ENCODE measurements at places on chromosomes 7 and 10. TPM values are rescaled to one million over a fixed set of nuclear protein-coding genes. Genes with fewer than 3 reads are reported as not detected.
A peak's percentile ranks its signal among the peaks of the same experiment; 100 is the strongest.

The NRAP gene
- total RNA-seq: 14.6 TPM

The ADGRA1 gene
- total RNA-seq: 0.80 TPM

The CRYGN gene
- total RNA-seq: 0.09 TPM

DNA sequence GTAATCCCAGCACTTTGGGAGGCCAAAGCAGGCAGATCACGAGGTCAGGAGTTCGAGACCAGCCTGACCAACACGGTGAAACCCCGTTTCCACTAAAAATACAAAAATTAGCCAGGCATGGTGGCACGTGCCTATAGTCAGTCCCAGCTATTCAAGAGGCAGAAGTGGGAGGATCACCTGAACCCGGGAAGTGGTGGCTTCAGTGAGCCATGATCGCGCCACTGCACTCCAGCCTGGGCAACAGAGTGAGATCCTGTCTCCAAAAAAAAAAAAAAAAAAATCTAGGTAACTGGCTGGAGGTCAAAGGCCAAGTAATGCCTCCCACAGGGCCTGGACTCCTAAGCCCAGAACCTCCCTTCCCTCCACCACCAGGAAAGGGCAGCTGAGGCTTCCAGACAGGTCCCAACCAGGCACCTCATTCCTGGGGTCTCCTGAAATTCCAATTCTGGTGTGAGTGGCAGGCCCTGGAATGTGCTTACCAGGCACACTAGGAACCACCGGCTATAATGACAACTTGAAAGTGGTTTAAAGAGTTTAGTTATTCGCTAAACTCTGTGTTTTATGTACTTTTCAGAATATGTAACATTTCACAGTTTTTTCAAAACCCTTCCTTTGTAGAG lies 86.9 kb upstream of the TNRC18 start:
- no peak for DNase-seq

- DNase-seq: peak; percentile 78
Measured at GRCh38 chr10:65931291-65932070, 994.4 kb upstream of the LRRTM3 start.

DNA sequence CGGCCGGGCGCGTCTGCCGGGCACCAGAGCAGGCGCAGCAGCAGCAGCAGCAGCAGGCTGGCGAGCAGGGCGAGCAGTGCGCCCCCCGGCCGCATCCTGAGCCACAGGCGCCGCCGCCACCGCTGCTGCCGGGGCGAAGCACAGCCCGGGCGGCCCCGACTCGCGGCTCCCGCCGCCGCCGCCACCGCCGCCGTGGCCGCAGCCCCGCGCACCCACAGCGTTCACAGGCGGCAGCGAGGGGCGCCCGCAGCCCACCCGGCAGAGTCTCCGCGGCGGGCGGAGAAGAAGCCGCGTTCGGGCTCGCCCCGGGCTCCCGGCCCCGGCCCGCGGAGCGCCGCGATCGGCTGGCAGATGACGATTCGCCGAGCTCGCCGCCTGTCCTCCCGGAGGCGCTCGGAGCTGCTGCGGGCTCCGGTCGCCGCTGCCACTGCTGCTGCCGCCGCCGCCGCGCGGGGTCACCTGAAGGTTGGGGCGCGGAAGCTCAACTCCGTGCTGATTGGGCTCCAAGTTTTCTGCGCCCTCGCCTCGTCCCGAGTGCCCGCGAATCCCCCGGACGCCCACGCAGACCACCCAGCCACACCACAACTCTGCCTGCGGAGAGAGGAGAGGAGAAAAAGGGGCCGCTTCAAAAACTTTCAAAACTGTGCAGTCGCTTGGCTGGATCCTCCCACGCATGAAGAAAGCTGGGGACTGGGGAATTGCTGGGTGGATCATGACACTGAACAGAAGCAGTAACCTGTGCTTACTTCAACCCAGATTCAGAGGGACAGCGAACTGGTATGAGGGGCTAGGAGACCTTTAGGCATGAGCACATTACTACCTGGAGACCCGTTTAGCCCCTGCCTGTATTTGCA lies at the start of gene ST8SIA6:
Gene ST8SIA6 (minus strand): TSS at position 435 of the 854 bp plus-strand sequence. CDS start 340 bp downstream, at position 95.
- peak; percentile 75 for DNase-seq

DNA sequence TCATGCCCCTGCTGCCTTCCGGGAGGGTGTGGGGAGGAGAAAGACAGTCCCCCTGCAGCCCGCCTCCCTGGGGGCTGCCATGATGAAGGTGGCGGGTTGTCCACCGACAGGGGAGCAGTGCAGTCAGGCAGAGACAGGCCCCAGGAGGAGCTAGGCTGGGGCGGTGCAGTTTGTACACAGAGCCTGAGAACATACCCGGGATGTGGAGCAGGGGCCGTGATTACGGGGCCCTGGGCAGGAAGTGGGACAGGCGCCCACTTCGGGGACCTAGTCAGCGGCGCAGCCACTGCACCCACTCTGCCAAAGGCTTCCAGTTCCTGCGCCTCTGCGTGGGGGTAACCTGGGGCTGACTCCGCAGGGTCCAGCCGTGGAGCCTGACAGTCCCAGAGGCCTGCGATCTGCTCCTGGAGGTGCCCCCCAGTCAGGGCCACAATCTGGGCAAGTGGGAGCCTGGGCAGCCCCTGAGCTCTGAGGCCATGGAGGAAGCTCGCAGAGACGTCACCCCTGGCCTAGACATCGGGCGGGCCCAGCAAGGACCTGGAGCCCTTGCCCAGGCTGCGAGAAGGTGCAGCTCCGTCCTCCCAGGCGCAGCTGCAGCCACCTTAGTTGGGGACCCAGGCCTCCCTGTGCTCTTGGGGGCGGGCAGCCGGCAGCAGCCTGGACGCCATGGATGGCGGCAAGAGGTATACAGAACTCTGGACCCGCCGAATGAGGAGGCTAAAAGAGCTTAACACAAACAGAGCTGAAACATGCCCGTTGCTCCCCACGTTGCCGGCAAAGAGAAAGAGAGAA lies 1356.8 kb downstream of the XPNPEP1 start:
- DNase-seq: no peak

DNA sequence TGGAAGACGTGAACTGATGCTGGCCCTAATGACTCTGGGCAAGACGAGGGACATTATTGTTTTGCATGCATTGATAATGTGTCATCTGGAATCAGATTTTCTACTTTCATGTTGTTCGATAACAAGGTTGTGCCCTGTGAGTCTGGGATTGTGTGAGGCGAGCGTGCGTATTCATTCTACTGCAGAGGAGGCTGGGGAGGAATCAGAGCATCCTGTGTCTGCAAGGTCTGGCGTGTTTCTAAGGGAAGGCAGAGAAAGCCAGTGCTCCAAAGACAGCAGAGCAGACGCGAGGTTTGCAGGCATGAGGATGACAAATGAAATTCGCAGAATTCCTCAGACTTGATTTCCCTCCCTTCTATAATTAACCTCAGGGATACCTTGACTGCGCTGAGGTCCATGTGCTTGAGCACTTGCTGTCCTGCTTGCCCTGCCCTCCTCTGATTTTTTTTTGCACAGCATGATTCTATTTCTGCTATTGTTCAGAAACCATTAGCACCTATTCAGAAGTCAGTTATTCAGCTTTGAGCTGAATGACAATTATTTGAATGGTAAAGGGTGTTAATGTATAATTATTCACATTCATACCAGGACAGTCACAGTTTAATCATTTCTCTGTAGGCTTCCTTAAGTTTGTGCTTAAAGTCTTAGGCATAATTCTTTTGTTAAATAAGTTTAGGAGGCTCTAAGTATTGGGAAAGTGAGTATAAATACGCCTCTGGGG lies 233.6 kb downstream of the EBF3 start:
- DNase-seq: no peak

DNA sequence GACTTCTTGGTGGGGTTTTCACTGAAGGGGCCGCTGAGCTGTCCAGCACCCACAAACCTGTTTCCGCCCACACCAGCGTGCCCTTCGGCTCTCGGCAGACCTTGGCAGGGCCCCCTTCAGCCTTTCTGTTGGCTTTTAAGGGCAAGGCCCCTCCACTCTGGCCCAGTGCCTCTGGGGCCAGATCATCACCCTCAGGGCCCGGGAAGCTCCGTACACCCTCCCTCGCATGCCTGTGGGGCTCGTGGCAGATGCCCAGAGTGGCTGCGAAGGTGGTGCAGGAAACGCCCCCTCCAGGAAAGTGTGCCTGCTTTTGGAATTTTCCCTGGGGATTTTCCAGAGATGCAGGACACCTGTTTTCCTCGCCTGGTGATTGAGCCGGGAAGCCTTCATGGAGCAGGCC lies 7.0 kb downstream of the LHPP start:
- no peak for DNase-seq

- no peak for DNase-seq
Measured at GRCh38 chr7:101581891-101582290, 47.2 kb downstream of the MYL10 start.

DNA sequence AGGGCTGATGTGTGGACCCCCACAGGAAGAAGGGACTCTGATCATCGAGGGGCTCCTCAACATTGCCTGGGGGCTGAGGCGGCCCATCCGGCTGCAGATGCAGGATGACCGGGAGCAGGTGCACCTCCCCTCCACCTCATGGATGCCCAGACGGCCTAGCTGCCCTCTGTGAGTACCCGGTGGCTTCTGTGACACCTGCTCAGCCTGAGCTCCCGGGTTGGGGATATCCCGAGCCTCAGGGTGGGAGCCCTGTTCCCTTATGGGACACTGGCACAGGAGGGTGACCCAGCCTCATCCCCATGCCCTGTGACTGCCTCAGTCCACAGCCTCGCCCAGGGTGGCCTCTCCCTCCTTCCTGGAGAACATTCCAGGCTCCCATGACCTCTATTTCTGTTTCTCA lies 3.9 kb upstream of the DEPP1 start:
- no peak for DNase-seq

GRCh38 chr10:12466704-12467305 lies 117.5 kb downstream of the CAMK1D start:
- DNase-seq: peak; percentile 53

- DNase-seq: no peak
Measured at GRCh38 chr10:128151031-128151430, 24.8 kb upstream of the MKI67 start.

DNA sequence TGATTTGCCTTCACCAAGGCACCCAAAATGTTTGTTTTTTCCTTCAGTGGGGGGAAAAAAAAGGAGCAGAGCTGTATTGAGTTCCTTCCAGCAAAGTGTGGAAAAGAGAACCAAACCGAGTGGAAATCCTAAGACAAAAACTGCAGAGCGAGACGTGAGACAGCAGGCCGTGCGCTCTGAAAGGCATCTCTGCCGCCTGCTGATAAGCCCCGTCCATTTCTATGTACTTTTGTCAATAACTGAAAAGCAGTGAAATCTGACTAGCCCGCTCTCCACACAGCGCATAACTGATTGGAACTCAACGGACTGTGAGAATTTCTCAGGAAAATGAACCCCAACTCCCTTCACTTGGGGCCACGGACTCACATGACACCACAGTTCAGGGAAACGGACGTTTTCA lies 83.2 kb downstream of the COBL start:
- no peak for DNase-seq

- DNase-seq: peak; percentile 64
Measured at GRCh38 chr10:79331709-79332108, 15.6 kb upstream of the PPIF start.

- DNase-seq: no peak
Measured at GRCh38 chr10:76727038-76727437, 910.6 kb downstream of the KCNMA1 start.

DNA sequence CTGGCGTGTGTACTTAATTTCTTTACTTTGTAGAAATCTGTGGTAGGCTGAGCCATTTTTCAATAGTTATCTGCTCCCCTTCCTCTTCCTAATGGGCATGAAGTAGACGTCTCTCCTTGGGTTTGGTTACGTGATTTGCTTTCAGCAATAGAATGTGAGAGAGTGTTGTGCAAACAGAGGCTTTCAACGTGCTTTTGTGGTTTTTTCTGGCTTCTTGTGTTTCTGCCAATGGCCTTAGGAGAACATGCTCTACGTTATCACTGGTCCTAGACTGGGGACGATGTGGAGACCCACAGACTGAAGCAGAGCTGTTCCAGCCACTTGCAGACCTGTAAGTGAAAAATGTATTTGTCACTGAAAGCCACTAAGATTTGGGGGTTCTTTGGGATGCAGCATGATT lies 107.2 kb upstream of the NPTX2 start:
- DNase-seq: no peak

DNA sequence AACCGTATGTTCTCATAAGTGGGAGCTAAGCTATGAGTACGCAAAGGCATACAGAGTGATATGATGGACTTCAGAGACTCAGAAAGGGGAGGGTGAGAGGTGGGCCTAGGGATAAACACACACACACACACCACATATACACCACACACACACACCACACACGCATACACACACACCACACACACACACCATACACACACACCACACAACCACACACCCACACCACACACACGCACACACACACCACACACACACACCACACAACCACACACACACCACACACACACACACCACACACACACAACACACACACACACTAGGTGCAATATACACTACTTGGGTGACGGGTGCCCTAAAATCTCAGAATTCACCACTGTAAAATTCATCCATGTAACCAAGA lies 113.6 kb upstream of the ADAM12 start:
- DNase-seq: no peak

DNA sequence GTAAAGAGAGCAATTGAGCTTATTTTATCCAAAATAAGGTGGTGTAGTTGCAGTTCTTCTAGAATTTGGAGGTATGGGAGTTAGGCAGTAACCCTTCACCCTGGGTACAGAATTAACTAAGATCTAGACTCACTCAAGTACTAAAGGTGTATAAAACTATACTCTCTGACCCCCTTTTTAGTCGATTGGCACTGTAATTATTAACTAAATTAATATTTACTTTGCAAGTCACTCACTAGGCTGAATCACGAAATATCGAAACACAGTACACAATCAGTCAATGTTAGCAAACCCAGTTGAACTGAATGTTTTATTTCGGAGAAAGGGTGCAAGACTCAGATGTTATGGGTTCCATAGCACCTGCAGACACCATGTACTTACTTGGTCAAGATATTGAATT lies 14.6 kb upstream of the CYP2C19 start:
- DNase-seq: no peak

GRCh38 chr10:98354491-98354890 lies 60.5 kb downstream of the PYROXD2 start:
- no peak for DNase-seq

DNA sequence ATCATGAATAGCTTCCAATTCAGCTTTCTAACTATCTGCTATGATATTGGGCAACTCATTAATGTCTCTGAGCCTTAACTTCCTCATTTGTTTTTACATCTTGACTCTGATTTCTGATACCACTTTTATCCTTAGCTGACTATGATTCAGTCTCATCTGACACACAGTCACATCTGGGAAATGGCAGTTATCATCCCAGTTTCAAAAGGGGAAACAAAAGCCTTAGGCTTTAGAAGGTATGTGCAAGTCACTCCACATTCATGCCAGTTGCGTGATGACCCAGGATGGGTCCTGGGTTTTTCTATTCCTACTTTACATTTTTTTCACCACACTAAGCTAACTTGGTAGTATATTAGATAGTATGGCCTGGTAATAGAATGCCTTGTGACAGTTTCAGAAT lies 12.7 kb downstream of the SCIN start:
- no peak for DNase-seq

DNA sequence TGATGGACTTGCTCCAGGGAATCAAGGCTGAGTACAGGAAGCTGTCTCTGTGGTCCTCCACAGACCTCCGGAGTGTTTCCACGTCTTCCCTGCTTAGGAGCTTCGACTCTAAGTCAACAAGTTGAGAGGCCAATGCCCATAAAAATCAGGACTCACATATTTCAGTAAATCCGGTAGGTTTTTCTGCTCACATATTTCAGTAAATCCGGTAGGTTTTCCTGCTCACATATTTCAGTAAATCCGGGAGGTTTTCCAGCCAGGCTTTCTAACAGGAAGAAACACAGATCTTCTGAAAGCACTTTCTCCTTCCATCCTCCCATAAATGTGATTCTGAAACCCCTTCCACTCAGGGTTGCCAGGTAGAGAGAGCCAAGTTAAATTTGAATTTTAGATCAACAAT lies 340.1 kb upstream of the SHH start:
- peak; percentile 20 for DNase-seq
